ENCODE measurements at places on chromosomes 4 and X.

DNA sequence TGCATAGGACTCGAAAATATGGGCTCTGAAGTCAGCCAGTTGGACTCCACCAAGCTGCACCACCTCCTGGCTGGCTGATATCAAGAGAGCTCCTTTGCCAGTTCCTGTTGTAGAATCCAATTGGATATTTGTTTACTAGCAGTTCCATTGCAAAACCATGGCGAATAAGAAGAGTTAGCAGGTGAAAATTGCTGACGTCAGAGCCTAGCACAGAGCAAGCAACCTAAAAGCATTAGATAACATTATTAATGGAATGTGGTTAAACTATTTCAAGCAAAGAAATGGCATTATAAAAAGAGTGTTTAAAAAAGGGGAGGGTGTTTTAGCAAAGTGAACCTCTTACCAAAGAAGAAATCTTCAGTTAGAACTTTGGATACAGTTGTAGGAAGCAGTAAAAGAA, 1816.3 kb upstream of the TENM3 start:
- no peak for DNase-seq

DNA sequence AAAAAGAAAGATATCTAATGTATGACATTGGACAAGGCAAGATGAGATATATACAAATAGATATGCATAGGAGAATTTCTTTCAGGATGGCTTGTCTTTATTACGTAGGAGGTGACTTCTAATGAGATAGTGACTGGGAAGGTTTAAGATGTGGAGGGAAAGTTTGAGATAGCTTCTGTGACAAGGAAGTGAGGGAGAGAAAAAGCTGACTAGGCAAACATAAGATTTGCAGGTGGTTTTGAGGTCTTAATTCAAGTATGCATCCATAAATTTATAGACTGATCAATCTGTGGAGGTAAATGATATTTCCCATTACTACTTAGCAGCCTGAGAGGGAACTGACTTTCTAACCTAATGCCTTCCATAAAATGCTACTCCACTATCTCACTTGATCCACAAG, 29.0 kb upstream of the MAGEB18 start:
- DNase-seq = no peak

- DNase-seq = no peak
These were observed 1516.2 kb upstream of the PCDH10 start for GRCh38 chr4:131632877-131633276.

GRCh38 chrX:113390531-113390930, 549.9 kb upstream of the AMOT start:
- no peak for DNase-seq

Measured in right forelimb (tissue), 1 donor.